ENCODE measurements at places on chromosomes 7 and 10. TPM values are rescaled to one million over a fixed set of nuclear protein-coding genes. Genes with fewer than 3 reads are reported as not detected.

LIPK gene
- polyA plus RNA-seq: not detected

DNA sequence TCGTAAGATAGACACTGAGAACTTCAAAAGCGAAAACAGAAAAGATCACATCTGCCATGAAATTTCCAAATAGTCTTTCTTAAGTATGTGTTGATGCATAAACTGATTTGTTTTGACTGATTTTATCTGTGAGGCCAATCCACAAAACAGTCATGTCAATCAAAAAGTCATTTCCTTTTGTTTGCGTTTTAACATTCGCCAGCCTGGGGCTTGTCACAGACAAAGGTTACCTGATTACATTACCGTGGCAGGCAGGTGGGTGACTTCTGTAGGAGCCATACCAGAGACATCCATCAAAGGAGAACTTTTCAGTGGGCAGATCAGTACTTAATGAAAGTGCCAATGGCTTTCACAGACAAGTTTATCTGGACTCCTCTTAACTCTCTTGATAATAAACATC is 45.5 kb upstream of the BET1 start:
- no peak for DNase-seq

MEOX2 gene
- 5.6 TPM for polyA plus RNA-seq

SFTPD gene
- polyA plus RNA-seq: 0.47 TPM

PNLIPRP1 gene
- polyA plus RNA-seq: 0.11 TPM

DNA sequence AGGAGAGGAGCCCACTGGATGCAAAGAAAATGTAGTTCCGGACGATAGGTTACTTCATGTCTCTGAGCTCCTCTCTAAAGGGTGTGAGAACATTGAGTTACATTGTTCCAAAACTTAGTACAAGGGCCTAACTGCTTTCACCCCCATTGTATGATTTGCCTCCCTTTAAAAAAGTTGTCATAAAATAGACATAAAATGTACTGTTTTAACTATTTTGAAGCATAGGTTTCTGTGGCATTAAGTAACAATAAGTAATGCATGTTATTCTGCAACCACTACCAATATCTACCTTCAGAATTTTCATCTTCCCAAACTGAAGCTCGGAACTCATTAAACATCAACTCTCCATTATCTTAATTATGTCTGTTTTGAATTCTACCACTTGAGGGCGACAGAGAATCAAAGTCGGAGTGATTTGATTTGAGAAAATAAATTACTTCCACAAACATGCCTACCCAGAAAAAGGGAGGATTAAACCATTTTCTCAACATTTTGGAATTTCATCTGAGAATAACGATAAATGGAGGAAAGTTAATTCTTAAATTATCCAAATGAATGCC is 2.7 kb downstream of the IGFBP1 start:
- DNase-seq: peak; percentile 36
